ENCODE measurements at places on chromosomes 16 and 17. TPM values are rescaled to one million over a fixed set of nuclear protein-coding genes. Genes with fewer than 3 reads are reported as not detected.

CCL4 gene
- 2,431 TPM for total RNA-seq

PHKB gene
- 21.5 TPM for total RNA-seq

KRTAP9-4 gene
- not detected for total RNA-seq

FDXR gene
- total RNA-seq = 21.0 TPM

Data from activated CD8-positive, alpha-beta memory T cell treated with anti-CD3 and anti-CD28 coated beads for 36 hours (primary cell).